Renal cortical epithelial cell (primary cell): ENCODE measurements at places on chromosomes 12 and 14.
A peak's percentile ranks its signal among the peaks of the same experiment; 100 is the strongest.

DNA sequence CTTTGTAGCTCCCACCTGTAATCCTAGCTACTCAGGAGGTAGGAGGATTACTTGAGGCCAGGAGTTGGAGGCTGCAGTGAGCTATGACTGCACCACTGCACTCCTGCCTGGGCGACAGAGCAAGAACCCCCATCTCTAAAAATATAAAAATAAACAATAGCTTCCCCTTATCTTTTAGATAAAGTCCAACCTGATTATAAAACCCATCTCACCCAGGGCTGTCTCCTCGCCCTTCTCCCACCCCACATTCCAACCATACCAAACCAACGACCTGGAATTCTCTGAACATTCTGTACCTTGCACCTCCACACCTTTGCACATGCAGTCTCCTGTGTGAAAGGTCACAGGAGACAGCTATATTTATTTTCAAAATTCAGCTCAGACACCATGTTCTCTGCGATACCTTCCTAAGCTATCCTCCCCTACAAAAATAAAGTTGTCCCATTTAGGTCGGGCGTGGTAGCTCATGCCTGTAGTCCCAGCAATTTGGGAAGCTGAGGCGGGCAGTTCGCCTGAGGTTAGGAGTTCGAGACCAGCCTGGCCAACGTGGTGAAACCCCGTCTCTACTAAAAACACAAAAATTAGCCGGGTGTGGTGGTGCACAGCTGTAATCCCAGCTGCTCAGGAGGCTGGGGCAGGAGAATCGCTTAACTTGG, 7.7 kb downstream of the SLC7A7 start:
- DNase-seq = no peak

DNA sequence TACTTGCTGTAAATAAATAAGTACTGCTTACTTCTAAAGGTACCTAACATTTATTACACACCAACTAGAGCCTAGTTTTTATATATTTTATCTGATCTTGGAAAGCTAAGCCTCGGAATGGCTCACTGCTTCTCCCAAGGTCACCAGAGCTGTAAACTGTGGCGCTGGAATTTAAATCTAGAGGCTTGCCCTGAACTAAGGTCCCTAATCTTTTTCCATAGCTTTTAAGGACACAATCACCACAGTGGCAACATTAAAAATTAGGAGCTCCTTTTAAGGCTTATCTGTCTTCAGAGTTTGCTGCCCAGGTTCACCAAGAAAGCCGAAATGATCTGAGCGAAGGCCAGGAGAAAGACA, 670 bp downstream of the CCNB1IP1 start:
- peak; percentile 24 for DNase-seq

DNA sequence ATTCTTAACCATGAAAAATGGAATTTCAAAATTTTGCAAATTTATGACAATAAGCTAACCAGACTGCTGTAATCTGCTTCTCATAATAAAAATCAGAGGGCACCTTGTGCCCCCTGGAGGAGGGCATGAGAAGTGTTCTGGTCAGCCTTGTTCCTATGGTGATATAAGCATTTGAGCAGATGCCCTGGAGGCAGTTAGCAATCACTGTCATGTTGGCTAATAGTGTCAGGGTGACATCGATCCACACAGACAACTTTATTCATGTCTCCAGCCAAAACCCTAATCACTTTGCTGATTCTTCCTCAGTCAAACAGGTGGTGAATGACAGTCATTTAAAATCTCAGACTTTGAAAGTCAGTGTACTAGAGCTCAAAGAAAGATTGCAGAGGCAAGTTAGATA, 943.0 kb downstream of the GALC start:
- DNase-seq = peak; percentile 40

DNA sequence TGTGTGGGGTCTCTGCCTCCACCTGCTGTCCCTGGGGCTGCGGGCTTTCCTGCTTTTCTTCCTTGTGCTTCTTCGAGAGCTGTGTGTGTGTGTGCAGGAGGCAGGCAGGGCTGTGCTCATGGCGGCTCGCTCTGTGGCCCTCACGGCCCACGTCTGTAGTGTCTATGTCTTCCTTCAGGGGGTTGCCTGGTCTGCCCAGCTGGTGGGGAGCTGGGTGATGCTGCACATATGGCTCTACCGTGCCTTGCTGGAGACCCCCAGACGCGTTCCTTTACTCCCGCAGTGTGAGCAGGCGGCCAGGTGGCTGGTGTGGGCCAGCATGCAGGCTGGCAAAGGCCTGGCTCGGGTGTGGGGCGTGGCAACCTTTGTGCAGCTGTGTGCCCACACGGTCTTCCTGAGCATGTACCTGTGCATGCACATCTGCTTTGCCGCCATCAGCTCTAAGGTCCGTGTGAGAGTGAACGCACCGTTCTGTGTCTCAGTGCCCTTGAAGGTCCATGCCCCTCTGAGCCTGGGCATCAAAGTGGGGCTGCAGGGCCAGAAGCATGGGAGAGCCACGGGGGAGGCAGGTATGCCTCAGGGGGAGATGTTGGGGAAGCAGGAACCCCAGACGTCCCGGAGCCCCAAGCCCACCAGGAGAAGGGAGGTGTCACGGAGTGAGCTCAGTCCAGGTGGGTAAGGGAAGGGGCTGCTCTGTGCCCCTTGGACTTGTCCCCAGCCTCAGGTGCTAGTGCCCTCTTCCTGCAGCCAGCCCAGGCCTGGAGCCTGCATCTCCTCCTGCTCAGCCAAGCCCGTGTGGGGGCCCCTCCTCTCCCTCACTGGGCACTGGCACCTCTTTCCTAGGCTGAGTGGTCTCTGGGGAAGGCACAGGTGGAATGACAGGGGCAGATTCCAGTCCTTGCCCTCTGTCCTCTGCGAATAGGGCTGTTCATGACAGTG, 26.4 kb downstream of the CLSTN3 start:
- no peak for DNase-seq

- no peak for DNase-seq
These were observed 51.4 kb upstream of the BAZ1A start for GRCh38 chr14:34926552-34926951.

DNA sequence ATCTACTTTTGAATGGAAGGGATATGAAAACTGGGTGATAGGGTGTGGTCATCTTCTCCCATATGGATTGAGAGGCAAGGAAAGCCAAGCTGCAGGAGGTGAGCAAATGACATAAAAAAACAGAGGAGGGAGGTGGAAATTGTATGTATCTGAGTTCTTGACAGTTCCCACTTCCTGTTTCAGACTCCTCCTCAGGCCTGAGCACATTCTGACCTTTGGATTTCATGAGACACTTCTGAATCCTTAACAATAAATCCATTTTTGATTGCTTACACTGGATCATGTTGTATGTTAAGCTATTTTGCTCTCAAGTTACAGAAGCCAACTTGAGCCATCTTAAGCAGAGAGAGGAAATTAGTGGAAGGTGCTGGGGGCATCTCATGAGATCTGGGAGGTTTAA, 11.6 kb upstream of the SRSF5 start:
- DNase-seq = no peak

GRCh38 chr14:77290705-77291104, 19.7 kb upstream of the NGB start:
- peak; percentile 15 for DNase-seq

GRCh38 chr14:26917086-26917485, 319.3 kb upstream of the NOVA1 start:
- peak; percentile 56 for DNase-seq

DNA sequence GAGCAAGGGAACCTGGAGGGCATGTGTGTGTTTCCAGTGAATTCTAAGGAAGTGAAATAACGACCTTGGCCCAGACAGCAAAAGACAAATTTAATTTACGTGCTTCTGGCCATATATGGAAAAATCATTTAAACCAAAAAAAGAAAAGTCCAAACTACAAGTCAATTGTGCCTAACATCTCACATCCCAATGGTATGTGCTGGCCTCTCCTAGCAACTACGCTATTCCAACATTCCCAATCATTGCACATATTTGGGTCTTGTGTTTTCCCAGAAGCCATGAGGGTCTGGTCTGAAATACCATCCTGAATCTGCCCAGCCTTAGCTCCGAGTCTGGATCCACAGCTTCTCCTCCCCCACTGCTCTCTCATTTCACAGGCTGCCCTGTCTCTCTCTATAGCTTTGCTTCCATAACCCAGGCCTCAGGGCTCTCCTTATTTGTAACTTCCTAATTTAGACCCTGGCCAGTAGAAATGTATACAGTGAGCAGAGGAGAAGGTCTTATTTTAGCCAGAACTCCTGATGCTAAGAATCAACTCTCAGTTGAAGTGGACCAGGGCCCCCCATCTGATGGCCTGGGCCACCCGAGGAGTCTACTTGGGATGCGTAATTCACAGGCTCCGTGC, 224.6 kb downstream of the ANO2 start:
- DNase-seq = no peak

DNA sequence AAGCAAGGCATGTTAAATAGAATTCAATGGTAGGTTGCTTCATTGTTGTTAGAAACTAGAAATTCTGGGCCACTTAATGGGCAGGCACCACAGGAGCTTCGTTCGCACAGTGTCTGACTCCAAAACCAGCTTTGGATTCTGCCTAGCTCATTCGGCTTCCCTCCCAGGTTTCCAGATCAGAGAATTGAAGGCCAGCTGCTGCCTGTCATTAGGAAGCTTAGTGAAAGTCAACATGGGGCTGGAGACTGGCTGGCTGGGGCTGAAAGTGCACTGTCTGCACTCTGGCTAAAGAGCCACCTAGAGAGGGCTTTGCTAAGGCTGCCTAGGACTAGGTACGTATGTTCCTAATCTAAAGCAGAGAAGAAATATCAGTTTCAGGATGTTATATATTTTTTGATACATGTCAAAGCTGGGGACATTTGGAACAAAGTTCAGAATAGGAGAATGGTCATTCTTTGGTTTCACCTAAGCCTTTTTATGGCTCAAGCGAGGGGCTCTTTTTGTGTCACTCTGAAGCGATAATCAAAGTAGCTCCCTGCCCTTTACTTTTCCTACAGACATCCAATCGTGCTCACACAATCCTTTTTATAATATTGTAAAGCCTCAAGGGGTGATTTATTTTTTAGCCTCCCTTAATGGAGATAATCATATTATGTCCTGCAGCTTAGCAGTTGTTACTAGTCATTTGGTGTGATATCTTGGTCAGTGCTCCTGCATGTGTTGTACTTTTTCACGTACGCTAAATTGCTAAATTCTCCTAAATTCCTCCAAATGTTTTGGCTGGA, 238.5 kb upstream of the NAV3 start:
- DNase-seq = no peak

- DNase-seq = peak; percentile 89
These were observed 119.4 kb downstream of the SAMD4A start for GRCh38 chr14:54686219-54686870.

- DNase-seq = no peak
These were observed 272.8 kb downstream of the AKAP6 start for GRCh38 chr14:32601906-32602305.

DNA sequence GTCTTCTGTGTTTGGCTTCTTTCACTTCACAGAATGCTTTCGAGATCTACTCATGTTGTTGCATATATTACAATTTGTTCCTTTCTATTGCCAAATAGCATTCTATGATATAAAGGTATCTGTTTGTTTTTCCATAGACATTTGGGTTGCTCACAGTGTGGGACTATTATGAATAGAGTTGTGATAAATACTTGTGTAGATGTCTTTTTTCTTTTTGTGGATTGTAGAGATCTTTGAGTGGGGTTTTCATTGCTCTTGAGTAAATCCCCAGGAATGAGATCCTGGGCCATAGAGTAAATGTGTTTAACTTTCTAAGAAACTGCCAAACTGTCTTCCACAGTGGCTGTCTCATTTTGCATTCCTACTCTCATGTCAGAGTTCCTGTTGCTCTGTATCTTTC, 24.9 kb upstream of the CEBPE start:
- no peak for DNase-seq

DNA sequence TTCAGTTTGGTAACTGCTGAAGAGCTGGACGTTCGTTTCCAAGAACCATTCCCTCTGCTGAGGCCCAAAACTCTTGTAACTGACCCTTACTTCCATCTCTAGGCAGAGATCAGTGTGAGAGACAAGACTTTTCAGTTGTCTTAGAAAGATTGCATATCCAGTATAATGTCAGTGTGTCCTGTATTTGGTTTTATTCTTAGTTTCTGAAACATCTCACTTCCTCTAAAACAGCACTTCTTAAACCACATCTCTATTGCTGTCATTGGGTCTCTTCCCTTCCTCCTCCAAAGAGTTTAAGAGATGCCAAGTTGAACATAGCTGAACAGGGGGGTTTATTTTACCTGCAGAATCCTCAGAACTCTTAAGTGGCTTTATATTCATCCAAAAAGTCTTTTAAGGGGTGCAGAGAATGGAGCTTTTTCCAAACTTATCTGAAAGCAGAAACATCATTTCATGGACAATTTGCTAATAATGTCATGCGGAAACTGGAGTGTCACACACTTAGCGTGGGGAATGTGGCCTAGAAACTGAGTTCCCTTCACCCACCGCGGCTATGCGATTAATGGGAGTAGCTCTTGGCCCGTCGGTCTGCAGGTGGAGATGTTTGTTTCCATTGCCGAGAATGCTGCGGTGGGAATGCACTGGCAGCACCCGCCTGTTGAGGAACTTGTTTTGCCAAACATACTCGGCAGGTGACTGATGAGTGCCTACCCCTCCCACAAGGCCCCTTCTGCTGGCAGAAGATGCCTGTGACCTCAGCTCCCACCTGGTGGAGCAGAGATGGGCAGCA, 148.2 kb downstream of the ADGRD1 start:
- no peak for DNase-seq

- DNase-seq = peak; percentile 83
These were observed 55.9 kb downstream of the DYNC1H1 start for GRCh38 chr14:102020058-102020971.

DNA sequence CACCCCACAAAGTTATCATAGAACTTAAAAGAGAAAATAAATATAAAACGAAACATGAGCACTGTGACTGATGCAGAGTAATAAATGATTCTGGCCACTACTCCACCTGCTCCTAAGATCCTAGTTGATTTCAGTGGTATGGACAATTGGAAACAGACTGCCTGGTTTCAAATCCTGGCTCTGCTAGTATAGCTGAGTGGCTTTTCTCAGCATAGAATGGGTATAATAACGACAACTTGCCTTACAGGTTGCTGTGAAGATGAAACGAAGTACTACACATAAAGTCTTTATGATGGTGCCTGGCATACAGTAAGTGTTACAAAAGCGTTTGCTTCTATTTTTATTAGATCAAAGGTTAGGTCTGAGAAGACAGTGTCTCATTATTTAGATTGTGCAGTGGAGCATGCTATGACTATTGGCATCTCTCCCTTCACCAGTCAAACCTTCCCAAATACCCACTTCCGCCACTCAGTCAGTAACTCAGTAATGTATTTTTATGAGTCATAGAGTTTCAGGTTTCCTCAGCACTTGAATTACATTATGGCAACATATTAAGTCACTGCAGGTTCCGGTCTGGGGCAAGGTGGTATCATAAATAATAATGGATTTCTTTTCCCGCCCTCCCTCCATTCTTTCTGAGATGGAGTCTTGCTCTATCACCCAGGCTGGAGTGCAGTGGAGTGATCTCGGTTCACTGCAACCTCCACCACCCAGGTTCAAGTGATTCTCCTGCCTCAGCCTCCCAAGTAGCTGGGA, 29.7 kb upstream of the NR2C1 start:
- peak; percentile 98 for DNase-seq

- DNase-seq = peak; percentile 64
These were observed 117.3 kb downstream of the MED13L start for GRCh38 chr12:116160231-116160630.

DNA sequence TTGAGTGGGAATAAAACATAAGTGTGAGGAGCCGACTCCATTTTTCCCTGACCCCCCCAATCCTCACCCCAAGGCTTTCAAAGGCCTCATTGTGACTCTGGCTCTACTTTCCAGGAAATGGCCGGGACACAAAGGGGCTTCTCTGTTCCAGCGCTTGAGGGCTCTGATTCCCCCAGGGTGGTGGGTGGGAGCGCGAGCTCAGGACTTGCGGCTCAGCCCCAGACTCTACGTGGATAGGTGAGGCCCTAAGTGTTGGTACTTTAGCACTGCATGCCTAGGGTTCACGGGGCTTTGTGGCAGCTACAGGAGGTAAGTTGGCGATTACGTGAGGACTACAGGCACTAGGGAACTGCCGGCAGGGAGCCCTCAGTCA, 553 bp downstream of the CNPY2 start:
- DNase-seq = no peak
